ENCODE measurements at places on chromosomes 6 and 20.

- DNase-seq = no peak
Observed at GRCh38 chr6:140897804-140898573, 1234.7 kb upstream of the GJE1 start.

DNA sequence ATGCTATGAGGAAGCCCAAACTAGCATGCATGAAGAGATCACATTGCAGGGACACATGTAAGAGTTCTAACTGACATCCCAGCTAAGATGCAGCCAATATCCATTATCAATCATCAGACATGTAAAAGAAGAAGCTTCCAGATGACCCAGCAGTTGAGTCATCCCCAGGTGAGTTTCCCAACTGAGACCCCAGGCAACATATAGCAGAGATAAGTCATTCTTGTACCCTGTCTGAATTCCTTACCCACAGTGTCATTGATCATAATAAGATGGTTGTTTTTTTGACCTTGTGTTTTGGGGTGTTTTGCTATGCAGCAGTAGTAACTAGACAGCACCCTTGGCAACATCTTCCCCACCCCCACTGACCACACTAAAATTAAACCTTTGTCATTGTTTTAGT lies 18.9 kb downstream of the SIRPD start:
- DNase-seq = no peak

- DNase-seq = no peak
Observed at GRCh38 chr20:58097429-58097828, 131.0 kb downstream of the ANKRD60 start.

DNA sequence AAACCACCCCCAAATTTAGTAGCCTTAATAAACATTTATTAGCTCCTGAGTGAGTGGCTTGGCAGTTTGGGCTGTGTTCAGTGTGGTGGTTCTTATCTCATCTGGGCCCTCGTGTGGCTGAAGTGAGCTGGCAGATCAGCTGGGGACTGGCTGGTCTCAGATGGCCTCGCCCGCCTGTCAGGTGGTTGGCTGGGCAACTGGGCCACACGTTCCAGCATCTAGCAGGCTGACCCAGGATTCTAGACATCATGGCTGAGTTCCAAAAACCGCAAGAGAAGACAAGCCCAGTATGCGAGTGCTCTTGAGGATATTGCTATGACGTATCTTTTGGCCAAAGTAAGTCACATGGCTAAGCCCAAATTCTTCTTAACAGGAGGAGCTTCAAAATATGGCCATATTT lies 28.9 kb downstream of the EIF2S2 start:
- DNase-seq = no peak

DNA sequence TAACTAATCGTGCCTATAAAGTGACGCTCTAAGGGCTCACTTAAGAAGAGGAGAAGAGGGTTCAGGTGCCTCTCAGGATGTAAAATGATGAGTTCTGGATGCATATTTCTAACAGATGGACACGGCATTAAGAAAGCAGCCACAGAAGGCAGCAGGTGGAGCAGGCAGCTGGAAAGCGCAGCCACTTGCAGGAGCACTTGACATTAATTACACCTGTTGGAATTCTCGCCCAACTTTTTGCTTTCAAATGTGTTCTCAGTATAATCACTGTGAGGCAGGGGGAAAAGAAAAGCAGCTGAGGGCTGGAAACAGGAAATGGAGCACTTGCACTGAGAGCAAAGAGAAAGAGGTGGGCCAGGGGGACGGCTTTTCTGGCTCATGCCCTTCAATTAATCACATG lies 164.2 kb downstream of the NKAIN2 start:
- DNase-seq = no peak

DNA sequence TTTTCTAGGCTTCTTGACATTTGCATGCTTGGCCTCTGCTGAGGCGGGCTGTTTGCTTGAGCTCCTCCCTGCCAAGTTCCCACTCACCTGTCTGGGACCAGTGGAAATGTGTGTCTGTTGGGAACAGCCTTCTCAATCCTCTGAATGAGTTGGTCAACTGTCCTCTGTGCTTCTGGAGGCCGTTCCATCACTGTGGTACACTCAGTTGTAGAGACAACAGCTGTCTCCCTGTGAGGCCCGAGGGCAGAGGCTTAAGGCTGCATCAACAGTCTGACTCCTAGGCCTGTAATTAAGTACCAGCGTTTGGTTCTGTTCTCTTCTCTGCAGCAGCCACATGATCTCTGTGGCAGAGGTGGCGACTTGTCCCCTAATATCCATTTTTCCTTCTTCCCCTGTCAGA lies 110.9 kb downstream of the CDC5L start:
- DNase-seq = no peak

- DNase-seq = no peak
Observed at GRCh38 chr20:19511931-19512330, 246.1 kb upstream of the RIN2 start.

Measured in stimulated activated CD4-positive, alpha-beta T cell treated with anti-CD3 and anti-CD28 coated beads, Interleukin-2, amount 100 ng/mL, for 4 hours (primary cell).